ENCODE measurements at places on chromosomes 4 and X.

GRCh38 chr4:186104890-186105646 is 564 bp downstream of the FAM149A start:
- peak; percentile 5 for DNase-seq

DNA sequence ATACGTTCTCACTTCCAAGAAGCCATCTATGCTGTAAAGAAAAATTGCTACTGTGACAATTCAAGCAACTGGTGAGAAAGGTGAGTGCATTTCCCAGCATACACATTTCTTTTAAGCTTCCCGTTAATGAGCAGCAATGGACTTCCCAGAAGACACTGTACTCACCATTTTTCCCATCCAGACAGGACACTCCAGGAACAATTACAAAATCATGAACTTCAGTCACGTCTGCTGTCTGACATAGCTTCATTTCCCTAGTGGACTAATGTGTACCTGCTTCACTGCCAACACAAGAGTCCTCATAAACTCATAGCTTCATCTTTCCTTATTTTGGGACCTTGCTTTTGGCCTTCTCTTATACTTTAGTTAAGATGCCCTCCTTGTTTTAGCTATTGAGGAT is 156.9 kb downstream of the ENOX2 start:
- no peak for DNase-seq

GRCh38 chrX:40189637-40190036 is 91.9 kb upstream of the BCOR start:
- DNase-seq: no peak

GRCh38 chrX:150200820-150201287 is 162.3 kb upstream of the MAMLD1 start:
- DNase-seq: peak; percentile 77

GRCh38 chr4:138056541-138056940 is 185.6 kb downstream of the SLC7A11 start:
- DNase-seq: no peak

GRCh38 chr4:105184316-105184980 is 37.8 kb downstream of the TET2 start:
- DNase-seq: no peak

DNA sequence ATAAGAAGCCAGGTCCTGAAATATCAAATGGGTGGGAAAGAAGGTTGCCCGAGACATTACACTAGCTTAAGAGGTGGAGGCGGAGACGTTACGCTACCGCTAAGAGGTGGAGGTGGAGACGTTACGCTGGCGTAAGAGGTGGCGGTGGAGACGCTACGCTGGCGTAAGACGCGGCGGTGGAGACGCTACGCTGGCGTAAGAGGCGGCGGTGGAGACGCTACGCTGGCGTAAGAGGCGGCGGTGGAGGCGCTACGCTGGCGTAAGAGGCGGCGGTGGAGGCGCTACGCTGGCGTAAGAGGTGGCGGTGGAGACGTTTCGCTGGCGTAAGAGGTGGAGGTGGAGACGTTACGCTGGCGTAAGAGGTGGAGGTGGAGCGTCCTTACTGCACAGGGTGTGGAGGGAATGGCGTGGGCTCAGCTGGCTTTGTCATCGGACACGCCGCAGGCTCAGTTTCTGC is 12.8 kb downstream of the CYP4V2 start:
- DNase-seq: peak; percentile 81

DNA sequence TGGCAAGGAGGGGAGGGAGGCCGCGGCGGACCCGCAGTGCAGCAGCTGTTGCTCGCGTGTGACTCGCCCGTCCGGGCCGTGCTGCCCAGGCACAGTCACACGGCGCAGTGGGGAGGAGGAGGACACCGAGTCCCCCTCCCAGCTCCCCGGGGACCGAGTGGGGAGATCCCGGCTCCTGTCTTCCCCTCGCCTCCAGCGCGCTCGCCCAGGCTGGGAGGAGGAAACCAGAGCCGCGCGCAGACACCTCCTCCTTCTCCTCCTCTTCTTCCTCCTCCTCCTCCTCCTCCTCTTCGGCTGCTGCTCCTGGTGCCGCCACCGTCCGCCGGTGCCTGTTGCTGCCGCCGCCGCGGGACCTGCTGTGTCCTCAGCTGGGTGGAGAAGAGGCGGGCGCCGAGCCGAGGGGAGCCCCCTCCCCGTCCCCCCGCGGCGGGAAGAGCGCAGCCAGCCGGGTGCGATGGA is at the start of gene TBC1D1:
Gene TBC1D1 (plus strand): TSS at position 284 of the 459 bp plus-strand sequence. CDS start 11,012 bp downstream, outside the sequence.
- peak; percentile 57 for DNase-seq

GRCh38 chr4:168811207-168811606 is 198.8 kb downstream of the CBR4 start:
- DNase-seq: no peak
